CD14-positive monocyte (primary cell): ENCODE measurements at places on chromosomes 16 and 17.

DNA sequence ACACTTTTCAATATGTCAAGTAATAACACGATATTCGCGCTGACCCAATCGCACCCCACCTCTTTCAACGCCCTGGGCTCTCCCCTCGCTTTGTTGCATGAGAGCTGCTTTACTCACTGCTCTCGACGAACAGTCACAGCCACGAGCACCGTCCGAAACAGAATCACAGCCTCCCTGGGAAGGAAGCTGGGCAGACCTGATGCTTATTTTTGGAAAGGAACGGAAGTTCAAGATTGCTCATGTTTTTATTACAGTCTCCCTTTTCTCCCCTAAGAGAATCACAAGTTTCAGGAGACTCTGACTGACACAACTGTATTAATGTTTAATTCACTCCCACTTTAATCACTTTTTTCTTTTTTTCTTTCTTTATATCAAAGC is 67.8 kb downstream of the ANKRD11 start:
- H3K4me1 ChIP-seq: peaks cover 39% of the 10 kb centered on the region
- peak overlapping the region; percentile 79 for H3K27ac ChIP-seq
- peaks cover 11% of the 10 kb centered on the region for H3K36me3 ChIP-seq
- DNase-seq: peak; percentile 82
- no peaks in the 10 kb centered on the region for H3K27me3 ChIP-seq
- H3K4me3 ChIP-seq: no peak overlapping the region

- no peaks in the 10 kb centered on the region for H3K27me3 ChIP-seq
- H3K36me3 ChIP-seq: no peaks in the 10 kb centered on the region
- H3K27ac ChIP-seq: peak overlapping the region; percentile 40
- peaks cover 46% of the 10 kb centered on the region for H3K4me1 ChIP-seq
- H3K4me3 ChIP-seq: peak overlapping the region; percentile 80
Measured at GRCh38 chr17:410543-411401, 58.2 kb upstream of the RPH3AL start.

DNA sequence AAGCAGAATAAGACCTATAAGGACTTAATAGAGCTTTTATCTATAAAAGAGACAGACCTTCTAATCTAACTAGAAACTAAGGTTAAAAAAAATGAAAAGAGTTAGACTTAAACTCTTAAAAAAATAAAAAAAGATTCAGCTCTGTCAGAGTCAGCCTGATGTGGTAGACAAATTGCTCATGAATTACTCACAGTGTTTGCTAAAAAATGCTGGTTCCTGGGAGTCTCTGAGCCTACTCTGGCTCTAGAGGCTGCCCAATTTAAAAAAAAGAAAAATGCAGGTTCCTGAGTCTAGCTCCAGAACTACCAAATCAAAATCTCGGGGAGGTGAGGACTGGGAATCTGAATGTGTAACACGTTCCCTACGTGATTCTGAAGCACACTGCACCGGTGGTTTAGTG is 18.1 kb downstream of the SOST start:
- H3K4me3 ChIP-seq: no peak overlapping the region
- no peak for DNase-seq
- no peak overlapping the region for H3K27ac ChIP-seq

DNA sequence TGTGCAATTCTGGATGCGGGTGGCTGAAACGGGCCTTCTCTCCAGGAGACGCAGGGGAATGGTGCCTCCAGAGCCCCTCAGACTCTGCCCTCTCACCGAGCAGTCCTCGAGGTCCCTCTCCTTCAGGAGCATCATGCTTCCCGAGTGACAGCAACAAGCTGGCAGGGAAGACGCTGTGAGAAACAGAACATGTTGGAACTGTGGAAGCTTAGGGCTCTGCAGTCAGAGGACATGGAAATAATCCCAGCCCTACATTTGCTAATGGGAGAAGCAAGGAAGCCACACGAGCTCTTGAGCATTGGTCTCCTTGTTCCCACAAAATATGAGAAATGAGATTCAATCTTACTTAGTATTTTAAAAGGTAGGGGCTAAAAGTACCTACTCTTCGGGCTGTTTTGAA is 115.0 kb downstream of the DYNLRB2 start:
- no peaks in the 10 kb centered on the region for H3K27me3 ChIP-seq
- H3K36me3 ChIP-seq: no peaks in the 10 kb centered on the region
- H3K4me3 ChIP-seq: no peak overlapping the region
- H3K4me1 ChIP-seq: peaks cover 2% of the 10 kb centered on the region
- H3K27ac ChIP-seq: no peak overlapping the region

DNA sequence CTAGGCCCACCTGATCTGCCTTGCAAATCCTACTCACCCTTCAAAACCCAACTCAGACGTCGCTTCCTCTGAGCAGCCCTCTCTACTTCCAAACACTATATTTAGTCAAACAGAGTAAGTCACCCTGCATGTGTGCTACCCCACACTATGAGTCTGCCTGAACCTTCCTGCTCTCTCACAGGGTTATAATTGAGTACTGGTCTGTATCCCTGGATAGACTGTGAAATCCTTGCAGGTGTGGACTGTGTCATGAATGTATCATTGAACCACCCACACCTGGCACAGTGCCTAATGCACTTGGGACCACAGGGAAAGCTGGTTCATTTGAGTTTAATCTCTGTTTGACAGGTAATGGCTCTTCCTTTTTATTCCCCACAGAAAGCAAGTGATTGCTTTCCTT is 3.4 kb downstream of the FBXO39 start:
- no peak overlapping the region for H3K27ac ChIP-seq
- peaks cover 7% of the 10 kb centered on the region for H3K36me3 ChIP-seq
- DNase-seq: no peak

- H3K27ac ChIP-seq: no peak overlapping the region
- no peaks in the 10 kb centered on the region for H3K36me3 ChIP-seq
- H3K4me1 ChIP-seq: peaks cover 35% of the 10 kb centered on the region
- no peak for DNase-seq
Measured at GRCh38 chr16:85546585-85547447, 66.3 kb upstream of the GSE1 start.

- H3K27me3 ChIP-seq: no peaks in the 10 kb centered on the region
- H3K4me3 ChIP-seq: peak overlapping the region; percentile 66
- H3K36me3 ChIP-seq: no peaks in the 10 kb centered on the region
Measured at GRCh38 chr17:35051579-35052240, 11.8 kb downstream of the RFFL start.

DNA sequence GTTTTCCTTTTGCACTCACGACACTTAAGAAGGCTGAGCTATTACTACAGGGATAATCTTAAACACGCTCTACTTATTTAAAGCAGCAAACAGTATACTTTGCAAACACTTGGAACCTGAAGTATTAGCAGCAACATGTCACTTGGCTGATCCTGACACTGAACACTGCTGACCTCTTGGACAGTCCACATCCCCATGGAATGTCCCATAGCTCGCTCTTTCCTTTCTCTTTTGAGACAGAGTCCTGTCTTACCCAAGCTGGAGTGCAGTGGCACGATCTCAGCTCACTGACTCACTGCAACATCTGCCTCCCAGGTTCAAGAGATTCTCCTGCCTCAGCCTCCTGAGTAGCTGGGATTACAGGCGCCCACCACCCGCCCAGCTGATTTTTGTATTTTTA is 26.4 kb downstream of the SMYD4 start:
- no peak overlapping the region for H3K4me3 ChIP-seq
- H3K27me3 ChIP-seq: no peaks in the 10 kb centered on the region
- peaks cover 48% of the 10 kb centered on the region for H3K36me3 ChIP-seq
- no peak for DNase-seq
- H3K27ac ChIP-seq: no peak overlapping the region

DNA sequence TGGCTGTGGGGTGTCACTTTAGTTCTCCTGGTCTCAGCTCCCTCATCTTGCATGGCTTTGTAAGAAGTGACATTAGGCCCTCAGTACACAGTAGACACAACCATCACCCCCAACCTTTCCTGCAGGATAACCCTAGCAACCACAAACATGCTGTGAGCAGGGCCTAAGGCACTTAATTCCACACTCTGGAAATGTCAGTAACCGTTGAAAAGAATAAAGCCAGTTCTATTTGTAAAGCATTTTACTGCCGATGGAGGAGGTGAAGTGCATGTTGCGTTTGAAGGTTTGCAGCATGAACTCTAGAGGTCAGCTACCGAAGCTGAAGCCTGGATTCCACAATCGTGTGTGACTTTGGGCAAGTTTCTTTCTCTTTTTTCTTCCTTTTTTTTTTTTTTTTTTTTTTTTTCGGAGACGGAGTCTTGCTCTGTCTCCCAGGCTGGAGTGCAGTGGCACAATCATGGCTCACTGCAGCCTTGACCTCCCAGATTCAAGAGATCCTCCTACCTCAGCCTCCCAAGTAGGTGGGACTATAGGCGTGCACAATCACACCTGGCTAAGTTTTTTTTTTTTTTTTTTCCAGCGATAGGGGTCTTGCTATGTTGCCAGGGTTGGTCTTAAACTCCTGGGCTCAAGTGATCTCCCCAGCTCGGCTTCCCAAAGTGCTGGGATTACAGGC is 26.1 kb upstream of the TOB1 start:
- H3K27me3 ChIP-seq: no peaks in the 10 kb centered on the region
- no peak overlapping the region for H3K4me3 ChIP-seq
- H3K36me3 ChIP-seq: no peaks in the 10 kb centered on the region
- DNase-seq: no peak
- no peak overlapping the region for H3K27ac ChIP-seq
- no peaks in the 10 kb centered on the region for H3K4me1 ChIP-seq

GRCh38 chr16:50497592-50497991 is 50.6 kb upstream of the NKD1 start:
- H3K4me1 ChIP-seq: no peaks in the 10 kb centered on the region
- H3K4me3 ChIP-seq: no peak overlapping the region
- no peaks in the 10 kb centered on the region for H3K27me3 ChIP-seq
- H3K27ac ChIP-seq: no peak overlapping the region
- no peaks in the 10 kb centered on the region for H3K36me3 ChIP-seq

GRCh38 chr16:49399594-49400364 is 26.2 kb downstream of the C16orf78 start:
- no peak overlapping the region for H3K4me3 ChIP-seq
- H3K36me3 ChIP-seq: no peaks in the 10 kb centered on the region
- no peaks in the 10 kb centered on the region for H3K4me1 ChIP-seq
- no peaks in the 10 kb centered on the region for H3K27me3 ChIP-seq
- no peak for DNase-seq

GRCh38 chr16:55559233-55559632 is 7.3 kb upstream of the CAPNS2 start:
- H3K4me3 ChIP-seq: no peak overlapping the region
- H3K27me3 ChIP-seq: no peaks in the 10 kb centered on the region
- no peak for DNase-seq
- peaks cover 1% of the 10 kb centered on the region for H3K4me1 ChIP-seq
- H3K27ac ChIP-seq: no peak overlapping the region
- H3K36me3 ChIP-seq: peaks cover 79% of the 10 kb centered on the region

- DNase-seq: no peak
- no peaks in the 10 kb centered on the region for H3K4me1 ChIP-seq
- H3K27ac ChIP-seq: no peak overlapping the region
- H3K36me3 ChIP-seq: no peaks in the 10 kb centered on the region
- no peaks in the 10 kb centered on the region for H3K27me3 ChIP-seq
Measured at GRCh38 chr16:74201576-74201975, 95.0 kb upstream of the PSMD7 start.

- no peak overlapping the region for H3K4me3 ChIP-seq
- no peaks in the 10 kb centered on the region for H3K27me3 ChIP-seq
- DNase-seq: peak; percentile 3
- H3K36me3 ChIP-seq: no peaks in the 10 kb centered on the region
Measured at GRCh38 chr16:82331397-82331796, 161.4 kb upstream of the MPHOSPH6 start.

DNA sequence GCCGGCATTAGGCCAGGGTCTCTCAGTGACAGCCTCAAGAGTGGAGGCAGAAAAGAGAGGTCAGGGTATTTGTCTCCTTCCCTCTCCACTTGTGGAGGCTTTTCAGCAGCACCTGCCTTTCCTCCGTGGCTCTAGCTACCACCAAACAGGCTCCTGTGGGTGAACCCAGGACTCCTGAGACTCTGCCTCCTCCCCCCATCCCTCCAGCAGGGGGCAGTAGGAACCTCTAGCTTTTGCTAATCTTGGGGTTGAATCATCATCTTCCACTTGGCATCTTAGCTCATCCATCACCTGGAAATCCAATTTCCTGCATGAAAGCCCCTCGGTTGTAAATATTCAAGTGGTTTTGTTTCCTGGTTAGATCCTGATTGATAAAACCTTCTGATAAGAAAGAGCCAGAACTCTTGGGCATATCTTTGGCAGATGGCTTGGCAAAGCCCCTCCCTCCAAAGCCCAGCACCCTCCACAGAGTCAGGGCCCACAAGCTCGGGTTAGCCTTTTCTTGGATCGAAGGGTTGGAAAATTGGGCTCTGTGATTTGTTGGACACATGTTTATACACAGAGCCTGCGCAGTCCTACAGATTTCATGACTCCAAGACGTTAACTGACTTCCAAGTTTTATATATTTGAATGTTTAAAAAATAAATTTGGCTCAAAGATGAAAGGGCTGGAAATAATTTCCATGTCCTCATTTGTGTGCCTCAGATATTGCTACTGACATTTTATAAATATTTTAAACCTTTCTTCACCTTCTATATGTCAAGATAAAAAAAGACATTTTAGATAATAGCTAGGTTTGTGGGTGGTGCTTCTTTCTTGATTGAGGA is 322.1 kb downstream of the MAP2K4 start:
- H3K27me3 ChIP-seq: no peaks in the 10 kb centered on the region
- H3K4me1 ChIP-seq: no peaks in the 10 kb centered on the region
- no peak overlapping the region for H3K4me3 ChIP-seq
- no peaks in the 10 kb centered on the region for H3K36me3 ChIP-seq
- H3K27ac ChIP-seq: no peak overlapping the region
- no peak for DNase-seq

DNA sequence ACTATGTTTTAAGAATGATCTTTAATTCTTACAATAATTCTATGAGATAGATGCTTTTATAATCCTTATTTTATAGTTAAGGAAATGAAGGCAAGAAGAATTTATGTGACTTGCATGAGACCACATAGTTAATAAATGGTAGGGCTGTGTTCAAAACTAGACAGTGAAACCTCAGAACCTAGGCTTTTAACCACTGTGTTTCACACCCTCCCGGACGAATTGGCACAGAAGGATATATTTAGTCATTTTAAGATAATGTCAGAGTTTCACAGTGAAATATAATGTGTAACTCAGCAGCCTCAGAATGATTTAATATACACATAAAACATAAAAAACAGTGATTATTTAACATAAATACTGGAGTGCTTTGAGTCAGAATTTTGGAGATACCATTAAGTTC is 57.0 kb downstream of the NSRP1 start:
- H3K4me3 ChIP-seq: no peak overlapping the region
- no peak for DNase-seq
- H3K27me3 ChIP-seq: no peaks in the 10 kb centered on the region
- H3K36me3 ChIP-seq: peaks cover 50% of the 10 kb centered on the region

DNA sequence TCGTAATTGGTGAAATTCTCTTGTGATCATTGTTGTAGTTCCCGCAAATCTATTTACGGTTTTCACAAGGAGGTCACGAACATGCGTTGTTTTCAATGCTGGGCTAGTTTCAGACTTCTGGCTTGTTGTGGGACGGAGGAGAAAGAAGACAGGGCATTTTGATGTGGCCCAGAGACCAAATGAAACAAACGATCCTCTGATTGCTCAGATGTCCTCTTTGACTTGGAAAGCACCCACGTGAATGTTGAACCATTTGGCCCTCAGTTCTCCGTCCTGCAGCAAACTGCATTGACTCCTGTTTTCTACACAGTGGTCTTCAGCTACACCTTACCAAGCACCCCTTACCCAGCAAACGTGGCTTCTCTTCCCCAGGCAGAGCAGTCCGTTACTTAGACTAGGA is 391.0 kb downstream of the WWOX start:
- no peaks in the 10 kb centered on the region for H3K36me3 ChIP-seq
- H3K27ac ChIP-seq: no peak overlapping the region
- no peak for DNase-seq
